ENCODE measurements at places on chromosomes 12 and 14.
A peak's percentile ranks its signal among the peaks of the same experiment; 100 is the strongest.

DNA sequence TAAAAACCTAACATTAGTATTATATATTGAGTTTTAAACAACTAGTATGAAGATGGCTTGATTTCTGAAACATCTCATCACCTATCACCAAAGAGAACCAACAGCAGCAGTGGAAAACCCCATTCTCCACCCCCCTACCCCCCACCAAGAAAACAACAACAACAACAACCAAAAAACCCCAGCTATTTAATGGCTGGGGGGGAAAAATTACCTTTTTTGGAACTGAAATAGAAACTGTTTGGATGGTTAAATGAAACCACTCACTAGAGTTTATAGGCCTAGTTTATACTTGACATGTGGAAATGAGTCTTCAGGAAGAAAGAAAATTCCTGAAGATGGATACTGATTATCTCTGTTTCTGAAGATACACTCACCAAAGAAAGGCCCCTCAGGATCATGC, 30.3 kb downstream of the PPP2R5E start:
- DNase-seq = no peak

- DNase-seq = no peak
Observed at GRCh38 chr12:103273645-103274044, 222.1 kb downstream of the C12orf42 start.

DNA sequence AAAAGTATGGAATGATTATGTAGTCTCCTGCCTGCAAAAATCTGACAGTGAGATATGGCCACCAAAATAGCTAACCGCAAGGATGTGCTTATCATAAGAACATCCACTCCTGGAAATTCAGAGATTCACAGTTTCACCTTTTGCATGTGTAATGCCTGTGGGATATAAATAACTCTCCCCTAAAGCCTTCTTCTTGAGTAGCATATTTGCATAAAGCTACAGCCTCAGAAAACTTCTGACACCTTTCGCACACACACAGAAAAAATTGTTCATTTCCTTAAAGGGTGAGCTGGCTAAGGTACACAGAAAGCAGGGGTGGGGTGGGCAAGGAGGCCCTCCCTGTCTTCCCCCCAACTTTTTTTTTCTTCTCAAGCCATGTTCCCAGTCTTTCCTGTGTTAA, 3.1 kb upstream of the IGF1 start:
- no peak for DNase-seq

GRCh38 chr12:12380949-12381593, 24.2 kb downstream of the BORCS5 start:
- no peak for DNase-seq

DNA sequence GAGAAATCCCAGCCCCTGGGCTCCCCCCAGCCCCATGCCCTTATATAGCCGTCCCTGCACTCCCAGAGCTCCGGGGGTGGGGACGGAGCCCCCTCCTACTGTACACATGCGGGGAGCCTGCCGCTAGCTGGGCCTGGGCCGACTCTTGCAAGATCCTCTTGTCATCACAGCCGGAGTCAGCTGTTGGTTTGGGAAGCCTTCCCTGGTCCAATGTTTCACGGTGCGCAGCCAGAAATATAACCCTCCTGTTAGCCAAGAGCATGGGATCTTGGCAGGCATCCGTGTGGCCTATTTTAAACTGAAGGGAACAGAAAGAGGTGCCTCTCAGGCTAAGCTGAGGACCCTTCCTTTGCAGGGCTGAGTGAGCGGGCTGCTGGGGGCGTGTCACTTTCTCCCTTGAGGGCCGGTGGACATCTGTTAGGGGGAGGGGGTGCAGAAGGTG, 175.3 kb downstream of the TSPAN9 start:
- no peak for DNase-seq

GRCh38 chr12:131753757-131754156, 42.9 kb downstream of the SFSWAP start:
- no peak for DNase-seq

DNA sequence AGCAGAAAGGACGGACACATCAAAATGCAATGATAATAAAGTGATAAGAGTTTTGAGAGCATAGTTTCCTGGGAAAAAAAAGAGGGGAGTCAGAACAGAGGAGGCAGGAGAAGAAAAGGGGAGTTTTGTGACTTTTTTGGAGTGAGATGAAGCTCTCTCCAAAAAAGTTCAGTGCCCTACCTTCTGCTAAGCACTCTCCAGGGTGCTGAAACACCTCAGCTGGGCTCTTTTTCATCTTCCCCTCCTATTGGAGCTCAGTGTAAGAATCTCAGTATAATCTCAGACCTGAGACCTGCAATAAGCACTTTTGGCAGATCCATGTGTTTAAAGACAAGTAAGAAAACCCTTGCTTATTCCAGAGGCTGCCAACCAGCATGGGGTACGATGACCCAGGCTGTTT, 58.9 kb upstream of the SRRM4 start:
- DNase-seq = no peak

DNA sequence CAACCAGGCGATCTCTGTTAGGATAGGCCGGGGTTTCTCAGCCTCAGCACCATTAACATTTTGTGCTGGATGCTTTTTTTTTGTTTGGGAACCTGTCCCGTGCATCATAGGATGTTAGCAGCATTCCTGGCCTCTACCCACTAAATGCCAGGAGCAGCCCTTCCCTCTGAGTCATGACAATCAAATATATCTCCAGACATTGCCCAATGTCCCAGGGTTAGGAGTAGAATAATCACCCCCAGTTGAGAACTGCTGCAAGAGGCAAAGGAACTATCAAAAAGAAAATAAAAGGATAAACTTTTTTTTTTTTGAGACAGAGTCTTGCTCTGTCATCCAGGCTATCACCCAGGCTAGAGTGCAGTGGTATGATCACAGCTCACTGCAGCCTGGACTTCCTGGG, 76.0 kb downstream of the ACACB start:
- DNase-seq = no peak

DNA sequence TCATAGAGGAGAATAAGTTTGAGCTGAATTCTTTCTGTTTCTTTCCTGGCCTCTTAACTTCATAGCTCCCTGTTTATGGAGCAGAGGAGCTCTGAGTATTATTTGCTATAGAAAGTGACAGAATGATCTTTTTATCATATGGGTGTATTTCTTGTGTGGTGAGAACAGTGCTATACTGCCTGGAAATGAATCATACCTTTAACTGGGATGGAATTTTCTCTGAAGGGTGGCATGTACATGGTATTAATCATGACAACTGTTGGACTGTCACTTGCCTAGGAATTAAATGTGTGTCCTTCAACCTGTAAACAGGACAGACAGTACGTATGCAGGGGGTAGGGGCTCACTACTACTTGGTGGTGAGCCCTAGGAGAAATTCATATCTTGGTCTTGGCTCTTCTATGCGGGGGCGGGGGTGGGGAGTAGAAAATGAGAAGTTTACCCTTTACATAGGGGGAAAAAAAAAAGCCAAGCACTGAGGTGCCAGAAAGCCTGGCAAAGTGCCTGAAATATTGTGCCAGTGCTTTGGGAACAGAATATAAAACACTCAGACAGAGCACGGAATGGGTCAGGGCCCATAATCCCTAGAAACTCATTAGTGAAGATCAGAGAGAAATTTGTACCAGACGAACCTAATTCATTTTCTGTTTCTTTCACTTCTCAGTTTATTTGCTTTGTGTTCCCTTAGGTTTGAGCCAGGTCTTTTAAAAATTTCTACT, 33.8 kb downstream of the ARMH4 start:
- no peak for DNase-seq

- DNase-seq = no peak
Observed at GRCh38 chr14:79641371-79641770, 569.9 kb downstream of the DIO2 start.

GRCh38 chr12:95836185-95836609, 22.6 kb upstream of the SNRPF start:
- no peak for DNase-seq

GRCh38 chr14:100446572-100446971, 123.4 kb downstream of the SLC25A47 start:
- peak; percentile 21 for DNase-seq

All from stimulated activated CD8-positive, alpha-beta memory T cell treated with anti-CD3 and anti-CD28 coated beads, Interleukin-2, amount 100 ng/mL, for 48 hours (primary cell).